ENCODE measurements at places on chromosomes 16 and 17.

DNA sequence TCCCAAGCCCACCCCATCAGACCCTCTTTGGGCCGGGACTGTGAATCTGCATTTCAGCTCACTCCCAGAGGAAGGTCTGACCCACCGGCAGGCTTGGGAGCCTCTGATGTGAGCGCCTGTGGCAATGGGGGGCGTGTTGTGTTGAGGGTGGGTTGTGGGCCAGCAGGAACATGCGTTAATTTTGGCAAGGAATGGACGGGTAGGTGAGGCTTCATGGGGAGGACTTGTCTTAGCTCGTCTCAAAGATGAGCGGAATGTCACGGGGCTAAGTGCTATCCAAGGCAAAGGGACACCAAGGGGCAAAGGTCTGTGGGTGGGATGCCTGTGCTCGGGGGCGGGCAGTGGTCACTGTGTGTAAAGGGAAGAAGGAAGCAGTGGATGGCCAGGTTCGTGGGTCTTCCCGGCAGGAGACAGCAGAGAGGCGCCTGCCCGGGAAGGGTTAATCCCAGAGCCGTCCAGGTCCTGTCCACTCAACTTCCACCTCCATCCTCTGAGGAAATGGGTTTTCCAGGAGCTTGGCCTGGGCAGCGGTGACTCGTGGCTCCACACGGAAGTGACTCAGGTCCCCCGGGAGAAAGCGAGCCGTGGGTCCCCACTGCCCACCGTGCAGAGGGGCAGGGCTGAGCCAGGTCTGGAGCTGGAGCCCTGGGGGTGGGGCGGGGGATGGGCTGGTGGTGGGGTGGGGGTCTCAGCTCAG, 17.4 kb downstream of the ADGRG1 start:
- no peak for DNase-seq

- DNase-seq: no peak
Measured at GRCh38 chr16:11128211-11129141, 127.5 kb downstream of the SOCS1 start.

GRCh38 chr17:66304304-66305174, 2.1 kb downstream of the PRKCA start:
- DNase-seq: no peak

- DNase-seq: no peak
Measured at GRCh38 chr17:35099908-35100307, 19.8 kb downstream of the RAD51D start.

DNA sequence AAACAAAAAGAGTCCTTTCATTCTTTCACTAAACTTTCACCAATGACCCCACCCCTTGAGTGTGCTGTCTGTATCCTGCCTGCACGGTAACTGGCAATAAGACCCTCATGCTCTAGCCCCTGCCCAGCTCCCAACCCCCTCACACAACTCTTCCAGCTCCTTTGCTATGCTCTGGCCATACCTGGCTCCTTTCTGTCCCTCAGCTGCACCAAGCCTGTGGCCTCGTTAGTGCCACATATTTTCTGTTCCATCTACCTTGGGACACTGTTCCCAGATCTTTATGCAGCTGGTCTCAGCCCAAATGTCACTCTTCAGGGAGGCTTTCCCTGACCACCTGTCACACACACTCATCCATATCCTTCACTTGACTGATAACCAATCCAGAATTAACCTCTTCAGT, 47.3 kb downstream of the C16orf82 start:
- DNase-seq: no peak

- DNase-seq: no peak
Measured at GRCh38 chr17:57994436-57994835, 6.4 kb upstream of the VEZF1 start.

DNA sequence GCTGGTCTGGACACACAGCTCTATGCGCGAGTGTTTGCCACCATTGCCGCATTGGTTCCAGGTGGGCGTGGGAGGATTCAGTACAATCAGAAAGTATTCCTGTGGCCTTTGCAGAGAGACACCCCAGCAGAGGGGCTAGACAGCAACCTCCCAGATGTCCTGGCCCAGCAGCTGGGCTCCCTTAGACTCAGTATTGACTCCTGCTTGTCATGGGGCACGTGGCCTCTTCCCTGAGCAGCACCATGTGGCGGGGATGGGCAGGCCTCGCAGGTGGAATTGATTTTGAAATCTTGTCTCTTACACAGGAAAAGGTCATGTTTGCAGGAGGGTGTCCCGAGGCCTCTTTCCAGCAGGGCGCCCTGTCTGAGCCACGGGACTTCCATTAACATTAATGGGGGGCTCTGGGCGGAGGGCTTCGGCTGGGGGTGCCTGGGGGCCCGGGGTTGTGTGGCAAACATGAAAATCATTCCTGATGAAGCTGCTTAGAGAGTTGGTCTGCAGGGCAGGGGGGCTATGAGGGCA, 96.4 kb downstream of the C16orf78 start:
- DNase-seq: no peak

DNA sequence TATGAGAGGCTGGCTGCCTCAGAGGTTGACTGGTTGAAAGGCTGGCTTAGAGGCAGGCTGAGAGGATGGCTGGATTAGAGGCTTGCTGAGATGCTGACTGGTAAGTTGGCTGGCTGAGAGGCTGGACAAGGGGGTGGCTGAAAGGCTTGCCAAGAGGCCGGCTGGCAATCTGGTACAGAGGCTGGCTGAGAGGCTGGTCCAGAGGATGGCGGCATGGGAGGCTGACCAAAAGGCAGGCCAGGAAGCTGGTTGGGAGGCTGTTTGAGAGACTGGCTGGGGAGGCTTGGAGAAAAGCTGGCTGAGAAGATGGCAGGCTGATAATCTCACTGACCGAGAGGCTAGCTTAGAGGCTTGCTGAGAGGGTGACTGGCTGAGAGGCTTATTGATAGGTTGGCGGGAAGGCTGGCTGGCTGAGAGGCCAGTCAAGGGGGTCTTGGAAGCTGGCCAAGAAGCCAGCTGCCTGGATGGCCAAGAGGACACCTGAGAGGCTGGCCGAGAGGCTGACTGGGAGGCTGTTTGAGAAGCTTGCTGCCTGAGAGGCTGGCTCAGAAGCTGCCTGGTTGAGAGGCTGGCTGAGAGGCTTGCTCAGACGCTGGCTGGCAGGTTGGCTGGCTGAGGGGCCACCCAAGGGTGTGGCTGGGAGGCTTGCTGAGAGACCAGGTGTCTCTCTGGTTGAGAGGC, 34.2 kb upstream of the ACSM2B start:
- no peak for DNase-seq

GRCh38 chr16:89720551-89720812, 216 bp downstream of the VPS9D1 start:
- peak; percentile 76 for DNase-seq

- DNase-seq: no peak
Measured at GRCh38 chr16:69094501-69094900, 11.0 kb upstream of the HAS3 start.

GRCh38 chr17:17076066-17076465, 33.8 kb downstream of the MPRIP start:
- no peak for DNase-seq

DNA sequence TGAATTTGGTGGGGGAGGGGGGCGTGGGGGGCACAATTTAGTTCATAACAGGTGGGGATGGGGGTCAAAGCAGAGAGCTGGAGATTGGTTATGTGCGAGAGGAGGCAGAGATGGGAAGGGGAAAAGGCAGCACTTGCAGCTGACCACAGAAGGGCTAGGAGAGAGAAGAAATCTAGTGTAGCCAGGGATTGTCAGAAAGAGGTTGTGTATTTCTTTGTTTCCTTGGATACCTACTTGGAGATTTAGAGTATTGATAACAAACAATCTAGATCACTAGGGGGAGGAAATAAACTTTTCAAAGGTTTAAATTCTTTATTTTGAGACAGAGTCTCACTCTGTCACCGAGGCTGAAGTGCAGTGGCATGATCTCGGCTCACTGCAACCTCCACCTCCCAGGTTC, 47.1 kb upstream of the YPEL2 start:
- no peak for DNase-seq

GRCh38 chr16:75416904-75417565, 16.3 kb downstream of the CFDP1 start:
- DNase-seq: no peak

DNA sequence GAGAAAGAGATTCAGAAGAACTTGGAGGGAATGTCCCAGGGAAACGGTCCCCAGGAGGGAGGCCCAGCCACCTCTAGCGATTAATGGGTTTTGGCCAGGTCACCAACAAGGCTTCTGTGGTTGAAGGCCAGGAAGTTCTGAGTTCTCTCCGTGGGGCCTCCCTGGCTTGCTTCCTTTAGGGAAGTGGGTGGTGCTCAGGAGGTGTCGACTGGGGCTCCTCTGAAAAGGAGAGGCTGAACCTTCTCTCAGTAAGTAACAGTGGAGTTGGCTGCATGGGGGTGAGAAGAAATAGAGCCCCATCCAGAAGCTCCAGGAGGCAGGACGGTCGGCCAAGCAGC, 77.1 kb upstream of the GSE1 start:
- DNase-seq: no peak

DNA sequence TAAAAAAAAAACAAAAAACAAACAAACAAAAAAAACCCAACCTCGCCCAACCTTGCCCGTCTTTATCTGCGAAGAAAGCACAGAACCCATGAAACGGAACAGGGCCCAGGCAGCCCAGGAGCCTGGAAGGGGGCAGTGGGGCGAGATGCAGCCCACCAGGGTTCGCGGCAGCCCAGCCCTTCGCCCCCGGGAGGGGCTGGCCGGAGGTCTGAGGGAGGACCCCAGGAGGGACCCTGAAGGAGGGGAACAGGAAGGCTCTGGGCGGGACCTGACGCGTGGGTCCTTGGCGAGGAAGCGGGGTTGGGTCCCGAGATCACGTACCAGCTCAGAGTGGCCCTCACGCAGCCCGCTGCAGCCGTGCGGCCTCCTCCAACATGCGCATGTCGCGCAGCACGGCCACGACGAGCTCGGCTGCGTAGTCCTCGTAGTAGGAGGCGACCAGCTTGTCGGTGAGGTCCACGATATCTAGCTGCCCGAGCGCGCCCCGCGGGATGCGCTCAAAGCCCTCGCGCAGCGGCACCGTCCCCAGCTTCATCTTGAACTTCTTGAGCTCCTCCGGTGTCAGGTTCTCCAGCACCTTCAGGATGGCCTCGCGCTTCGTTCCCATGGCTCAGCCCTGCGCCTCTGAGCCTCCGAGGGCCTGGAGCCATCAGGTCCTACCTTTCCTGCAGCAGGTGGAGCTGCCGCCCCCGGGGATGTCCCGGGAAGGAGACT, at the start of gene PYDC1:
Gene PYDC1 (minus strand): TSS at position 714 of the 714 bp plus-strand sequence. CDS start 107 bp downstream, at position 607.
- DNase-seq: no peak

GRCh38 chr16:15652293-15653001, 2.4 kb downstream of the NDE1 start:
- DNase-seq: no peak

GRCh38 chr17:51046514-51047384, 73.9 kb downstream of the SPAG9 start:
- peak; percentile 19 for DNase-seq

Measured in HuH-7.5 (cell line).